ENCODE measurements at places on chromosomes 2 and 18. TPM values are rescaled to one million over a fixed set of nuclear protein-coding genes. Genes with fewer than 3 reads are reported as not detected.

Gene SPP2
- not detected for total RNA-seq

DNA sequence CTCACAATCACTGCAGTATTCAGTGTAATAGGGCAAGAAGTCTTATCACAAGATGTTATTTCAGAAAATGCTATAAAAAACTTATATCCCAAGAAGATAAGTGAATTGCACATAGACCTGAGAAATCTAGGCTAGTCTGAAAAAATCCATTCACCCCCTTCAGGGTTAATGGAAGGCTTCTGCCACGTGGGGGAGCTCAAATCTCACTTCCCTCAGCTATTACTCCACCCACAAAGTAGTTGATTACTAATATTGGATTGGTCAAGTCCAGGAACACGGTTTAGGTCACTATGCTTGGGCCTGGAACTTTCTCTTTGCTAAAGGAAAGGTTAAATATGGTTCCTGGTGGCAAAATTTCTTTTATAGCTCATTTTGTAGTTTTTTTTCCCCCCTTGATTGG is 51.2 kb upstream of the ADAM23 start:
- DNase-seq, result no peak

DNA sequence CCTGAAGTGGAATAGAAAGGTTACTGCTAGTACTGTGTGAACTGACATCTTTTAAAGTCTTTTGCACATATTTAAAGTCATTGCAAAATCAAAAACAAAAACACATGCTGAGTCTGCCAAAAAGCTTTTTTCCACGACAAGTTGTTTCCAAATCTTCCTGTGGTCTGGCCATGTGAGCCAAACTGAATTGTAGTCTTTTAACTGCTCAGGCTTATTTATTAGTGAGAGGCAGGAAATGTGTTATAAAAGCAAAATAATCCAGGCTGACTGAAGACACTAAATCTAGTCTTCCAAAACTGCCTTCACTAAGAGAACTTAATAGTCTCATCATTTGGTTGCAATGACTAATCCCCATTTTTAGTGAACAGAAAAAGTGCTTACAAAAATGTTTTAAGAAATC is 2.3 kb downstream of the KRCC1 start:
- DNase-seq, result no peak

DNA sequence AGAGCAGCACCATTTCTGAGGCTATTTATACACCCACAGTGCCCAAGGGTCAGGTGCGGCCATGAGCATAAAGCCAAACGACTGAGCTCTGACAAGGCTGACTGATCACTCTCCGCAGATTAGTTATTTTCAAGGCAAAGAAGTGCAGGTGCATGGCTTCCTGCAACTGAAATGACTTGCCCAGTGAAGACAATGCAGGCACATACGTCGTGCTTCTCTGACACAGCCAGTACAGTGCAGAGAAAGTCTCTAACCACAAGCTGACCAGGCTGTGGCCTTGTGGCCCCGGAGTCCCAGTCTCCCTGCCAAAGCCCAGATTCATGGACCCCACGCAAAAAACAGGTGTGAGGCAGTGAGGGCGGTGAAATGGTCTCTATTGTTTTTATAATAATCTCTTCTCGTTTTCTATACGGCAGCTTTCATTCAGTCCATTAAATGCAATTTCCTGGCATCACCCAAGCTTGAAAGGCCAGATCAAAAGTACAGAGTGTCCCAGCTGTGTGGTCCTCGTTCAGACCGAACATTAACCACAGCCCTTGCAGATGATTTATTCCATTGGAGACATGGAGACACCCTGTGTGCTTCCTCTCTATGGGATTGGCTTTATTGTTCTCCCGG is 447.0 kb upstream of the ID2 start:
- no peak for DNase-seq

GRCh38 chr2:11491348-11491933 is 25.5 kb upstream of the E2F6 start:
- no peak for DNase-seq

- DNase-seq, result no peak
Observed at GRCh38 chr2:217573571-217573970, 429.2 kb downstream of the TNS1 start.

DNA sequence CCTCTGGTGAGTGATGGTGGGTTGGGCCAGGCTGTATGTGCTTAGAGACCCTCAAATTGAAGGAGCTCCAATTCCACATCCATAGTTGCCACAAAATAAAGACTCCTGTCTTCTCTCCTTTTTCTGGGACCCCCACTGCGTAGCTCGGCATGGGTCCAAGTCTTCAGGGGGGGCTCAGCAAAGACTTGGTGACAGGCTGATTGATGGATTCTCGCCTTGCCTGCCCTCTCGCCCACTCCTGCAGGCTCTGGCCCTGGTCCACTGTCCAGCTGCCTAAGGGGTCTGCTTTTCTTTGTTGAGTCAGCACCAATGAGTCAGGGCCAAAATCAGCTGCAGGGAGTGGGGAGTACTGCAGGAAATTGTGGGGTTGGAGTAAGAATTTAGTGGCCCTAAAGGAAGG is 21.5 kb downstream of the RPL37A start:
- DNase-seq, result no peak

DNA sequence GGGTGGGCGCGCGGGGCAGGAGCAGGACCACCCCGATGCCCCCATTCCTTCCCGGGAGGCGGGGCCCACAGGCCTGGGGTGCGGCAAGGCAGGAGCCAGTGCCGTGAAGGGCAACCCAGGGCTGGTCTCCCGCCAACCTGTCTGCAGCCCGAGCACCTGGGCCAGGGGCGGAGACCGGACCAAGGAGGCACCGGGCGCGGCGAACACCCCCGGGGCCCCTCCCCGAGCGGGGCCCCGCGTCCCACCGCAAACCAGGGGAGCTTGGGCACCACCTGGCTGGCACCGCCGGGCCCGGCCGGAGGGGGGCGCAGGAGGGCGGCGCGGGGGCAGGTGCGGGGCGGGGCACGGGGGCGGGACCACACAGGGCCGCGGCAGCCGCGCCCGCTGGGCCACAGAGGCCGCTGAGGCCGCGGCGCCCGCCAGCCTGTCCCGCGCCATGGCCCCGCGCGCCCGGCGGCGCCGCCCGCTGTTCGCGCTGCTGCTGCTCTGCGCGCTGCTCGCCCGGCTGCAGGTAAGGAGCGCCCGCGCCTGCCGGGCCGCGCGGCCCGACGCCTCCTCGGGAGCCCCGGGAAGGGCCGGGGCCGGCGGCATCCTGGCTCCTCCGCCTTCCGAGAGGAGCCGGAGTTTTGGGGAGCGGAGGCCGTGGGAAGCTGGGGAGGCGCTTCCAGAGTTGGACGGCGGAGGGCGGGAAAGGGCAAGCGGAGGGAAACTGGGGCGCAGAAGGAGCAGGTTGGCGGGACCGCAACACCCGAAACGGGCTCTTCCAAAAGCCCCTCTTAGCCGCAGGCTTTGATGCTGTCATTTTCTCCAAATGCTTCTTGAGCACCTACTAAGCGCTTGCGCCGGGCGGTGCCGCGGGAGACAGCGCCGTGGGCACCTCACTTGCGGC is at the start of gene TNFRSF11A:
Gene TNFRSF11A (plus strand): TSS at position 394 of the 889 bp plus-strand sequence. CDS start 43 bp downstream, at position 437.
- DNase-seq, result peak; percentile 46

DNA sequence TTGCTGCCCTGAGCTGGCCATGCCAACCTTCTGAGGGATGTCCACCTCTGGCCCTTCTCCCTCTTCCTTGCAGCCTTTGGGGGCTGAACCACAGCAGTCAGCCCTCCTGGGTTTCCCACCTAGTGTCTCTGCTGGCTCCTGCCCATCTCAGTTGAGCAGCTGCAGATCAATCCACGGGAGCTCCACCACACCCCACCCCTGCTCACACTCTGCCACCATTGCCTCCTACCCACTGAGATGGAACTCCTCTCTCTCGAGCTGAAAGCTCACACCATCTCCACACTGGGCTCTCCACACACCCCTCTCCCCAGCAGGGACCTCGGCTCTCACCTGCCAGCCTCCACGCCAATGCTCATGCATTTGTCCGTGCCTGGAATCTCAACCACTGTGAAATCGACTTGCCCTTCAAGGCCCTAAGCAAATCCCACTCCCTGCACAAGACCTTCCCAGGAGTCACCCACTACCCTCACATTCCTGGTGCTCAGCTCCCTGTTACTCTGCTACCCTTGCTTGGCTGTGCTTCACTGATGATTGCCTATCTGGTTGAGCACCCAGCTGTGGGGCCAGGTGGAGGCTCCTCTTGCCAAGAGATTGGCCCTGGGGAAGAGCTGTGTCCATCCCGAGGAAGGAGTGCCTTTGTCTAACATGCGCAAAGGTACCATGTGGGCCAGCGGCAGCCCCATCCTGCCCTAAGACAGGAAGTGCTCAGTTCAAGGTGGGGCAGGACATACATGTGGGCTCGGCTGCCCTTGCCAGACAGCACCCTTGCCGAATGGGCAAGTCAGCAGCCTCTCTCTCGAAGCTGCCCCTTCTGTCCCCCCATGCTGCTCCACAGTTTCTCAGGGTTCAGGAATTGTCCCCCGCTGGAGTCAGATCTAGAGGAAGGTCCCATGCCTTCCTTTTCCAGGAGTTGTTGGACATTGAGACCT is 208.7 kb downstream of the CYP26B1 start:
- no peak for DNase-seq

Data from CD8-positive, alpha-beta memory T cell (primary cell).